Peyer's patch (tissue), 4 donors: ENCODE measurements at places on chromosomes 16 and 17. TPM values are rescaled to one million over a fixed set of nuclear protein-coding genes. Genes with fewer than 3 reads are reported as not detected.

- no peak for DNase-seq
Measured at GRCh38 chr16:5549802-5550201, 452.2 kb upstream of the EEF2KMT start.

DNA sequence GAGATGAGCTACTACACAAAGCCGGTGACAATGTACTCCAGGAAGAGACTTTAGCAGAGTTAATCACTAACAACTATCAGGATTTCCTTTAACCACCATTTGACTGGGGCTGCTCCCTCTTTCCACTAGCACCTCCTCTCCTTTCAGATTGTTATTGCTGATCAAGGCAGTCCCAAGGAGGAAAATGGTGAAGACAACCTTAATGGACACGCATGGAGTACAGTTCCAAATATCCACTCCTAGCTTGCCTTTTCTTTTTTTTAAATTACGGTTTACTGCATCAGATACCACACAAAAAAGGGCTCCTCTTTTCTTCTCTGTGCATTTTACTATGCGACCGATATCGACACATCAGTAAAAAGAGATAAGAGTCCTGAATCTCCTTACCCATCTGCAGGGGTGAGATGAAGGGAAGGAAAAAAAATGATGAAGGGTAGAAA lies 30.9 kb downstream of the FAM222B start:
- no peak for DNase-seq

GRCh38 chr17:9798724-9799123 lies 7.3 kb upstream of the DHRS7C start:
- DNase-seq: no peak

The KRTAP2-2 gene
- not detected for total RNA-seq

GRCh38 chr17:54937018-54937417 lies 31.4 kb downstream of the COX11 start:
- DNase-seq: no peak
